ENCODE measurements at places on chromosomes 5 and 9.
A peak's percentile ranks its signal among the peaks of the same experiment; 100 is the strongest.

DNA sequence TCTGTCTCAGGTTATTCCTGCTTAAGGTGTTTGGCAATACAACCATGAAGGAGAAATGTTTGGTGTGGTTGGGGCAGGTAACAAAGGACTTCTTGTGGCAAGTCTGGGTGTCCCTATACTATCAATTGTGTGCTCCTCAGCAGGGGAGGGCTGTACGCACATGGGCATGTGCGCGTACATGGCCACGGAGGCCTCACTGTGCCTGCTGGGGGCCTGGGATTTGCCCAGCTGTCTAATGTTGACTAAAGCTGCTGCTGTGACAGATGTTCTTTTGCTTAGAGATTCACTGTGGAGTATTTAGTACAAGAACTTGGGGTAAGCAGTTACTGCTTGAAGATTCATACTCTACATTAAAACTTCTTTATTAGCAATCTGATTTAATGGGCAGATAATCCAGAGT lies 97.5 kb downstream of the HSPA4 start:
- no peak for DNase-seq

DNA sequence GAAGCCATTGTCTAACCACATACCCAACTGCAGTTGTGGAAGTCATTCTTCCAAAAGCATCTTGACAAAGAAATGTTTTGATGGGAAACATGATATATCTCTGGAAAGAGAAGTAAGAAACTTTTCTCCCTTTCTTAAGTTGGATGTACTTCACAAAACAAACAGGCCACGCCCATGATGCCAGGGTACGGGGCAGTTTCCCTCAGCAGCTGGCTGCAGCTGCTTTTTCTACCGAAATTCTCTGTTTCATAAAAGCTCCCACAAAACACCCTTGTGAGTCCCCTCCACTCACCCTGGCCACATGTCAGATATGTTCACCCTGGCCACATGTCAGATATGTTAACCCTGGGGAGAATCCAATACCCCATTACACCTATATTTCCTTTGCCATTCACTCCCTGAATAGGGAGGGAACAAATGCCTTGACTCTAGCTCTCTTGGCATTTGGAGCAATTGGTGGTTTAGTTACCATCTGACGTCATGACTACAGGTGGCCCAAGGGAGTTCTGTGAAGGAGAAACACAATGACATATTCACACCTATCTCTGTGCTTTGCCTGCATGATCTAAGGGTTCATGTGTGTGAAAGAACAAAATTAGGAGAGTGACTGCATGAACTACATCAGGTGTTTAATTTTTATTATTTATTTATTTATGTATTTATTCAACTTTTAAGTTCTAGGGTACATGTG lies 103.0 kb downstream of the AOPEP start:
- no peak for DNase-seq

DNA sequence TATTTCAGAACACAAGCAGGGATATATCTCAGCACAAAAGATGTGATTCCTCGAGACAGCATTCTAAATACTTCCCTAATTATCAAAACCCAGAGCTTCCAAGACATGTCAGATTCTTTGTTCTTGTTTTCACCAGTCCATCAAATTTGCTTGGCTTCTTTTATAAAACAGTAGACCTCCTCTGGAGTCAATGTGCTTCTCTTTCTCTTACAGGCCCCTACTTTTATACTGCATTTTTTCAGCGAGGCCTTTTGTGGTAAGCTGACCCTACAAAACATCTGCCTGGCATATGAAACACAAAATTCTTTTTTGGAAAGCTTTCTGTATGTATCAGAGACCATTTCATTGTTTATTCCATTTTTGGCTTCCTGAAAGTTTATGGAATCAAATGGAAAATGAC lies 81.8 kb downstream of the ARSB start:
- no peak for DNase-seq

- DNase-seq = peak; percentile 89
Measured at GRCh38 chr9:124411514-124412227, 3.6 kb downstream of the PSMB7 start.

- no peak for DNase-seq
Measured at GRCh38 chr5:143168171-143168741, 235.2 kb downstream of the NR3C1 start.

GRCh38 chr5:107815109-107815508 lies 144.4 kb upstream of the EFNA5 start:
- no peak for DNase-seq

DNA sequence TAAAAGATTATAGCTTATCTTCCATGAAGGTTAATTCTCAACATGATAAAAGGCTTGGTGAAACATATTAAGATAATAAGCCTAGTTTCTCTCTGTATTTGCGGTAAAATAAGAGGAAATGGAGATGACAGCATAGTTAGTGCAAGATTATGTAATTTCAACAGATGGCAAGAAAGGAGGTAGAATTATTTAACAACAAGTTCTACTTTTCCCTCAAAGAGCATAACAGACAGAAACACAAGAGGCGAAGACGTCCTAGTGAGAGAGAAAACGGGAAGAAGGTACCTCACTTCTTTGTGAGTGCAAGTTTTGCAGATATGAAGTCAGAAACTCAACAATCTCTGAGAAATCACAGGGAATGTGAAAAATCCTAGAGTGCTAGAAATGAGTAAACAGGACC lies 144.8 kb upstream of the ADCY2 start:
- no peak for DNase-seq

DNA sequence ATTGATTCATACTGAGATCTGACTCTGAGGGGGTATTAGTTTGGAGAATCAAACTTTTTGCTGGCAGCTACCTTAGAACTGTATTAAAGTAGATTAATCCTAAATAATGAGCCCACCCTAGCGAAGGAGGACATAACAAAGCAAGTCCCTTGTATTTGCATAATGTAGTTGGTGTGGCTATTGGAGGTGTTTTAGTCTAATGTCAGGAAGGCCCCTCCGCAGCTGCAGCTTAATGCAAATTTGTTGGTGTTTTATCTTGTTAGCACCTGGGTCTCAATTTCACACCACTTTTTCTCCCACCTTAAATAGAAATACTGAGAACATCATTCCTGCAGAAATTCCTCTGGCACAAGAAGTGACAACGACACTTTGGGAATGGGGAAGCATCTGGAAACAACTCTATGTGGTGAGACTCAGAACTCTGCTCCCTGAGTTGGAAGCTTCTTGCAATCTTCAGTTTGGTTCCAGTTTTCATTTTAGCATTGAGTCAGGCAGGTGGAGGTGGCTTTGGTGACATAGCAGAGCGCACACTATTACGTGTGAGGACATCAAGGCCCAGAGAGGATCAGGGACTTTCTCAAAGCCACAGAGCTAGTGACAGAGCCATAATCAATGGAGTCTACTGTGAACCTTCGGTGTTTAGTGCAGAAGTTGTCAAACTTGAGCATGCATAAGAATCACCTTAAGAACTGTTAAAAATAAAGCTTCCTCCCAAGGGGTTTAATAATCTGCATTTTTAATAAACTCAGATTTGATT lies 33.9 kb downstream of the DOCK2 start:
- no peak for DNase-seq

DNA sequence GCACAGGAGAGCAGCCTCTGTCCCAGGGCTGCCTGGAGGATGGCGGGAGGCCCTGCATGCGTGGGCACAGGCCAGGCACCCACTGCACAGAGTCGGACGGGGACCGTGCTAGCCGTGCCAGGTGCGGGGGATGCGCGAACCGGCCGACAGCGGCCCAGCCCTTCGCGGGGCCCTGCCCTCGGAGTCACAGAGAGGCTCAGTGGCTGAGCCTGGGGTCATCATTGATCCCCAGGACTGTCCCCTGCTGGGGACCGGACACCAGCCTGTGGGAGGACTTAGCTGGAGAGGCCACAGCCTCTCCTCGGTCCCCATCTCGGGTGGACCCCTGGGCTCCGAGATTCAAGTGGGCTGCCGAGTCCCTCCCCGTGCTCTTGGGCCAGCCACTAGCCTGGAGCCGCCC lies 19.1 kb upstream of the LAMC3 start:
- no peak for DNase-seq

GRCh38 chr5:34923694-34924461 lies 5.5 kb upstream of the DNAJC21 start:
- peak; percentile 88 for DNase-seq

DNA sequence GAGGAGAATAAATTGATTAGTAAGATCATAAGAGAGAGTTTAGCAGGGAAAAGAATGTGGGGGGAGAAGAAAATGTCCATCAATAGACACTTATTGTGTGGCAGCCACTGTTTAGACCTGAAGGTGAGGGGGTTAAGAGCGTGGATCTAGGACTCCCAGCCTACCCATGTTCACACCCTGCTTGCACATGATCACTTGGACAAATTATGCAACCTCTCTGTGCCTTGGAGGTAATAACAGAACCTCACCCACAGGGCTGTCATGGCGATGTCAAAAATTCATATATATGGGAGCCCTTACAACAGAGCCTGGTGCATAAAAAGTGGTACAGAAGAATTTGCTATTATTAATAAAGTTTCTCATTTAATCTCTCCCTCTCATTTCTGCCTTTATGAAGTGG lies 86.0 kb upstream of the EQTN start:
- no peak for DNase-seq

DNA sequence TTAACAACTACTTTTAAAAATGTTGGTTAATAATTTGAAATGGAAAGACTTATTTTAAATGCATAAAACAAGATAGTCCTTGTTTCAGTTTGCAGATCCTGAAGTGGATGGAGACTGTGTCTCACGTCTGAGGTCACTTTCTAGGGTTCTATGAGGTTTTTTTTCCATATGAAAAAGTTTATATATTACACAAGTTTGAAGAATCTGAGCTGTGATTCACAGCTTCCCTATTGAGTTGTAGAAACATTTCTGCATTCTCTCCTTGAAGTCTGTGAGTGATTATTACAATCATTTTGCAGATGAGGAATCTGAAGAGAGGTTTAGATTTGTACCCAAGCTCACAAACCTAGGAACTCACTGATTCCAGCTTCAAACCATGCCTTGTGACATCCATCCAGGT lies 442.5 kb upstream of the KLF4 start:
- DNase-seq = peak; percentile 65

- DNase-seq = no peak
Measured at GRCh38 chr5:78808380-78808779, 159.8 kb upstream of the LHFPL2 start.

DNA sequence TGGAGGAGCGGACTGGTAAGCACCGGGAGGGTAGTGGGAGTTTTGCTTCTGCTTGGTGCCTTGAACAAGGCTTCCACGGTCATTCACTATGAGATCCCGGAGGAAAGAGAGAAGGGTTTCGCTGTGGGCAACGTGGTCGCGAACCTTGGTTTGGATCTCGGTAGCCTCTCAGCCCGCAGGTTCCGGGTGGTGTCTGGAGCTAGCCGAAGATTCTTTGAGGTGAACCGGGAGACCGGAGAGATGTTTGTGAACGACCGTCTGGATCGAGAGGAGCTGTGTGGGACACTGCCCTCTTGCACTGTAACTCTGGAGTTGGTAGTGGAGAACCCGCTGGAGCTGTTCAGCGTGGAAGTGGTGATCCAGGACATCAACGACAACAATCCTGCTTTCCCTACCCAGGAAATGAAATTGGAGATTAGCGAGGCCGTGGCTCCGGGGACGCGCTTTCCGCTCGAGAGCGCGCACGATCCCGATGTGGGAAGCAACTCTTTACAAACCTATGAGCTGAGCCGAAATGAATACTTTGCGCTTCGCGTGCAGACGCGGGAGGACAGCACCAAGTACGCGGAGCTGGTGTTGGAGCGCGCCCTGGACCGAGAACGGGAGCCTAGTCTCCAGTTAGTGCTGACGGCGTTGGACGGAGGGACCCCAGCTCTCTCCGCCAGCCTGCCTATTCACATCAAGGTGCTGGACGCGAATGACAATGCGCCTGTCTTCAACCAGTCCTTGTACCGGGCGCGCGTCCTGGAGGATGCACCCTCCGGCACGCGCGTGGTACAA lies 556 bp downstream of the PCDHGC3 start:
- peak; percentile 76 for DNase-seq

GRCh38 chr9:68741704-68742332 lies 36.8 kb downstream of the PIP5K1B start:
- no peak for DNase-seq

DNA sequence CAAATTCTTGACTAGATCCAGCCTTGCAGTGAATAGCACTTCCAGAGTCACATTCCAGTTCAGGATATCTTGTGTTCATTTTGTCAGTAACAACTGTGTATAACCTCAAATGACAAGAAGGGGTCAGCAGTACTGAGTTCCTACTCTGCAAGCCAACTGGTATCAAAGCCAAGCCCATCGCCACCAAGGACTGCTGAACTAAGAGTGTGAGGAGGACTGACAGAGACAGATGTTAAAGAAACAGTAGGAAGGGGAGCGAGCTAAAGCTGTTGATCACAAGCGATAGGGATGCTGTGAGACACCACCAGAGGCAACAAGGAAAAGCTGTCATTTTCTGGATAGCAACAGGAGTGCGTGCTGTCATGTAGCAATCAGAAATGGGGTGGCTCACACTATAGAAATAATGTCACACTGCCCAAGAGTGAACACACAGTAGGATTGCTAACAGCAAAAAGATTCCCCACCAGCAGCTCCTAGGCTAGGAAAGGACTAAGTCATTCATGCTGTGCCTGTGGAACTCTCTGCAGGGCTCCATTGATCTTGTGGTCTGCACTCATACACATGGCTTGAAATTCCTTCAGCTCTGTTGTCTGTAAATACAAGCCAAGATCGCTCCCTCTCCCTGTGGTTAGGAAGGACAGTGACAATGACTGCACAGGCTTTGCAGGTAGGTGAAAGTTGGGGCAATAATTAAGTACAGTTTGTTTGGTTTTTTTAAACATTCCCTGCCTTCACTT lies 658.6 kb downstream of the NR2F1-AS1 start:
- no peak for DNase-seq

GRCh38 chr9:93792358-93792757 lies 162.8 kb downstream of the BARX1 start:
- DNase-seq = no peak

- DNase-seq = no peak
Measured at GRCh38 chr9:130865921-130866320, 30.7 kb downstream of the QRFP start.

DNA sequence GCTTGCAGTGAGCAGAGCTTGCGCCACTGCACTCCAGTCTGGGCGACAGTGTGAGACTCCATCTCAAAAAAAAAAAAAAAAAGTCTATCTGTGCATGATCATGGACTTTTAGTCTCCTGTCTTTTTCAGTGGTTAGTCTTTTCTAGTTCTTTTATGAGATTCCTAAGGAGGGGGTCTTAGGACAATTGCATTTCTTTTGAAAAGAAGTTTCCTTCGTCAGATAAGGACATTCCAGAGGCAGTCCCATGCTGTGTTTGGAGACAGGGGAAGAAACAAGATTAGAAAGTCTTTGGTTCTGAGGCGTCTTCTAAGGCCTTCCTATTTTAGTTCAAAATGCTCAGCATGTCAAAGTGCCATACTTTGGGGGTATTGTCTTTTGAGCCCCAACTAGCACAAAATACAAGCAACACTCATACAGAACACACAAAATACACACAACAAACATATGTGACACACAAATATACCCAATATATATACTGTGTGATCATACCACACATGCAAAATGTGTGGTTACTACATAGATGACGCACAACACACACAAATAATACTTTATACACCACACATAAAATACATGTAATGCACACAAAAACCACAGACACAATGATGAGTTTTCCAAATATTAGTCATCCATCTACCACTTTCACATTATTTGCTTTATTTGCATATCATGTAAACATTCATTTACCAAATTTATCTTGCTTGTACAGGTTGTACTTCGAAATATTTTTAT lies 394.5 kb downstream of the SPATA31D1 start:
- DNase-seq = no peak

GRCh38 chr5:124182133-124182532 lies 564.3 kb downstream of the ZNF608 start:
- no peak for DNase-seq

All from HCEC 1CT (cell line).